HFFc6 (cell line): ENCODE measurements at places on chromosomes 16 and 17. TPM values are rescaled to one million over a fixed set of nuclear protein-coding genes. Genes with fewer than 3 reads are reported as not detected.

Gene FAM171A2
- 1.6 to 2.4 TPM (median 1.8 TPM) in 3 replicates for total RNA-seq

Gene MMP15
- 0.95 to 4.1 TPM (median 3.1 TPM) in 3 replicates for total RNA-seq

Gene LGALS9B
- 0.29 TPM in 1 of 3 replicates, not detected in the others for total RNA-seq

Gene TEX14
- 0.13 TPM in 1 of 3 replicates, not detected in the others for total RNA-seq

Gene ELP5
- total RNA-seq, result 33.4 to 38.2 TPM (median 34.8 TPM) in 3 replicates

Gene ZNF263
- 20.8 to 24.2 TPM (median 23.5 TPM) in 3 replicates for total RNA-seq

Gene SLC5A11
- not detected in 3 replicates for total RNA-seq

Gene TTC19
- 12.2 to 16.4 TPM (median 15.4 TPM) in 3 replicates for total RNA-seq

Gene ZNF48
- 5.8 to 7.4 TPM (median 6.6 TPM) in 3 replicates for total RNA-seq

Gene SMPD3
- total RNA-seq, result 0.06 to 0.34 TPM (median 0.31 TPM) in 3 replicates

Gene PRCD
- total RNA-seq, result not detected in 3 replicates

Gene CDT1
- 11.0 to 26.7 TPM (median 26.0 TPM) in 3 replicates for total RNA-seq

Gene TBX4
- not detected in 2 replicates for total RNA-seq

Gene SMURF2
- total RNA-seq, result 92.4 to 213 TPM (median 139 TPM) in 3 replicates

Gene TEX19
- not detected in 3 replicates for total RNA-seq

Gene NPIPB8
- 0.75 TPM in 1 of 3 replicates, not detected in the others for total RNA-seq

Gene TNS4
- 0.07 to 0.17 TPM in 2 of 3 replicates, not detected in the other for total RNA-seq

- DNase-seq, result no peak
These were observed 37.7 kb downstream of the DNAH2 start for GRCh38 chr17:7755095-7755890.

DNA sequence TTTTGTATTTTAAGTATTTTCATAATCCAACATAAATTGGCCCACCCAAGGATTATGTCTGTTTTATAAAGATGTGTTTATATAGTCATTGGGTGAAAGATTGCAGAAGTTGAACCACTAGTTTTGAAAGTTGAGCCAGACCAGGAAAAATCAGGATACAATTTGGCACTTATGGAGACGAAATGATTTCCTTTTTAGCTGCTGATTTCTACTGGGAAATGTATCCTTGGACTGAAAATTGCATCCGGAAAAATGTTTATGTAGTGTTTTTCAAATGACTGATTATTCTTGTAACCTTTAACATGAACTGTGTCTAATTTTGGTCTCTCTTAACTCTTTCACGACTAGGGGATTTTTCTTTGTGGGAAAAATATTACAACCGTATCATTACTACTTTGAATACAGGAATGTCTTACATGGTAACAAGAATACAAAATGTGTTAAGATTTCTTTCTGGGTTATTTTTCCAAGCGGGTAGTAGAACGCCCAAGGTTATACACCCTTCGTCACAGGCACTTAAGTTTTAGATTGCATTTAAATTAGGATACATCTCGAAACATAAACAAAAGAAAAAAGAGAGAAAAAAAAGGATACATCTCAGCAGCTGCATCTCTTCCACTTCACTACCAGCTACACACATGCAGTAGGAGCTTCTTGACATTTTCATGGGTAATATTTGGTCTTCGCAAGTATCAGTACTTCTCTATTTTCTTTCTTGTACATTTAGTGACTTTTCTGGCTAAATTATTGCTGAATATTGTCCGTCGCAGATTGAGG, 273.0 kb upstream of the TBX2 start:
- DNase-seq, result no peak

GRCh38 chr17:67353929-67354574, 12.3 kb downstream of the PSMD12 start:
- no peak for DNase-seq

- DNase-seq, result peak; percentile 93
These were observed 1.1 kb downstream of the ANKRD11 start for GRCh38 chr16:89489040-89489897.

DNA sequence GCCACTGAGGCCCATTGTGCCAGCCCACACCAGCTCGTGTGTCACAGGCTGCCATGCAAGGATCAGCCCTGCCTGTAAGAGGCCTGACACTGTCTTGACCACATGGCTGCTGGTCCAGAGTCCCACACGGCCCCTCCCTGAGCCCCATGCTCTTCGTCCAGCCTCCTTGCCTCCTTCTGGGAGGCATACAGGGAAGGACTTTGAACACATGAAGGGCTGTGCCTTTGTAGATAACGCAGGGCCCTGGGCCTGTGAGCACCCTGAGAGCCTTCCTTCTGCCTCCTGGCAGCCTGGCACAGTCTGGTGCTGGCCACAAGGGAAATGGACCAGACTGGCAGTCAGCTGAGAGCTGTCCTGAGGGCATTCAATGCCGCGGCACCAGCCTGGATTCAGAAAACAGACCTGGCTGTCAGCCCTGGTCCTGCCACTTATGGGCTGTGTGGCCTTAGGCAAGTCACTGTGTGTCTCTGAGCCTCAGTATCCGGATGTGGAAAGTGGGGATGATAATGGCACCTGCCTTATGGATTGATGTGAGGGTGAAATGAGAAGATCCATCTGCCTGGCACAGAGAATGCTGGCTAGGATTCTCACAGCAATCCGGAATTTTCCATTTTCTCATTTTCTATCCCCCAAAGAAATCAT, 19.2 kb upstream of the SPNS2 start:
- DNase-seq, result no peak

DNA sequence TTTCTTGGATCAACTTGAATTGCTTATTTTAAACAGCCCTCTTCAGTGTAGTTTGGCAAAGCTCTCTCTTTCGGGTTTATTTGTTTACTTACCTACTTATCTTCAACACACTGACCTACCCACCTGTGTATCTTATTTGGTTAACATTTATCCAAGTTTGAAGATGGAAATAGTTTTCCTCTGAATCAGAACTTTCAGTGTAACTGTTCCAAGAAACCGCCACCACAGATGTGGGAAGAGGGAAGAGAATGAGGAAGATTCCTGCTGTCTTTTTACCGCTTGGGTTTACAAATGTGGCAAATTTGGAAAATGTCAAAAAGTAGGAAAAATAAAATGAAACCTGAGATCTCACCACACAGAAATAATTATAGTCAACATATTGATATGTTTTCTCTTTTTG, 115.8 kb downstream of the MSI2 start:
- no peak for DNase-seq

DNA sequence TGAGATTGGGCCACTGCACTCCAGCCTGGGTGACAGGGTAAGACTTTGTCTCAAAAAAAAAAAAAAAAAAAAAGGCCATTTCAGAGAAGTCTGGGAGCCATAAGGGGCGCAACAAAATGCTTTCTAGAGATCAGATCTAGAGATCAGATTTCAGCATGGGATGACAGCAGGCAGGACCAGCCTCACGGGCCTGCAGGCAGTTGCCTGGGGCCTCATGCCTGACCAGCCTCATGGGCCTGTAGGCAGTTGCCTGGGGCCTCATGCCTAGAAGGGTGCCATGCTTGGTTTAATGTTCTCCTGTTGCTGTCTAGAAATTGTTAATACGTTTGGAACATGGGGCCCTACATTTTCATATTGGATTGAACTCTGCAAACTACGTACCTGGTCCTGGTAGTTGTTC, 59.4 kb downstream of the MARF1 start:
- DNase-seq, result no peak

- DNase-seq, result no peak
These were observed 17.7 kb upstream of the MRPL38 start for GRCh38 chr17:75922173-75922961.

- no peak for DNase-seq
These were observed 77.1 kb downstream of the MMD start for GRCh38 chr17:55344514-55344997.

DNA sequence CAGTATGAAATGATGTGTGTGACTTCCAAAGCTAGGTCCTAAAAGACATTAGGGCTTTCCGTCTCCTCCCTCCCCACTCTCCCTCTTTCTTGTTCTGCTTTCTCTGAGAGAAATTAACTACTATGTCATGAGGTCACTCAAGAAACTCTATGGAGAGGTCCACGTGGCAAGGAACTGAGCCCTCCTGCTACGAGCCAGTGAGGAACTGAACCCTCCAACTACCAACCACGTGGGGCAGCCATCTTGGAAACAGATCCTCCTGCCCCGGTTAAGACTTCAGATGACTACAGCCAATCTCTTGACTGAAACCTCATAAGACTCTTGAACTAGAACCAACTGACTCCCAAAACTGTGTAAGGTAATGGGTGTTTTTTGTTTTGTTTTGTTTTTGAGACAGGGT, 4.2 kb upstream of the ALOX15 start:
- DNase-seq, result no peak

DNA sequence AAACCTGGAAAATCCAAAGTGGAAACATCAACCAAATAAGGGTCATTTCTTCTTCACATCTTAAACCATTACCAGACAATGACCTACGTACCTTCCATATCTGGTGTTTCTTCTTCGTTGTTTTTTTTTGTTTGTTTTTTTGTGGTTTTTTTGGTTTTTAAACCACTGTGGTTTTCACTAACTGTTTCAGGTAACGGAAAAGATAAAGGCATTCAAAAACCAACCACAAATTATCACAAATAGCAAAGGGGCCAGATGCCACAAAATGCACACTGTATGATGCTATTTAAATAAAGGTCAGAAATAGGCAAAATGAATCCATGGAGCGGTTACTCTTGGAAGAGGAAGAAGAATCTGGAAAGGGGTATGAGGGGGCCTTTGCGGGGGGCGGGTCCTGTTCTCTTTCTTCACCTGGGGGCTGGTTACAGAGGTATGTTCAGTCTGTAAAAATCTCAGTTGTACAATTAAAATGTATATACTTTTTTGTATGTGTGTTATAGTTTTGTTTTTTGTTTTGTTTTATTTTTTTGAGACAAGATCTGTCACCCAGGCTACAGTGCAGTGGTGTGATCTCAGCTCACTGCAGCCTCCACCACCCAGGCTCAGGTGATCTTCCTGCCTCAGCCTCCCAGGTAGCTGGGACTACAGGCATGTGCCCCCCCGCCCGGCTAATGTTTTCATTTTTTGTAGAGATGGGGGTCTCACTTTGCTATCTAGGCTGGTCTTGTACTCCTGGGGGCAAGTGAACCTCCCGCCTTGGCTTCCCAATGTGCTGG, 29.6 kb downstream of the LITAF start:
- DNase-seq, result no peak

DNA sequence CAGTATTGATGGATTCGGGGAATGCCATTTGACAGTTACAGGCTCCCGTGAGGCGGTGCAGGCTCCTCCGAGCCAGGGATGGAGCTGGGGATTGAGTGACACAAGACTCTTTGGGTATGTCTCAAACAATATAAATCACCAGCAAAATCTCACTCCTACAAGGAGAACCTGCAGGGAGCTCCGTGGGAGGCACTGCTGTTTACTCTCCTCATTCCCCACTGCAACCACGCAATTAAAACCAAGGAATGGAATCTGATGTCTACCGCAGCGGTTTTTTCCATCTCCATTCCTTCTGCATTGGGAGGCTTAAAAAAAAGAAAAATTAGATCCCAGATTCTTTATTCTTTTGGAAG, 157.9 kb downstream of the WWOX start:
- DNase-seq, result no peak

GRCh38 chr17:2705263-2705662, 6.3 kb downstream of the CLUH start:
- DNase-seq, result peak; percentile 48

GRCh38 chr16:14438256-14438655, 191.8 kb downstream of the PARN start:
- no peak for DNase-seq

DNA sequence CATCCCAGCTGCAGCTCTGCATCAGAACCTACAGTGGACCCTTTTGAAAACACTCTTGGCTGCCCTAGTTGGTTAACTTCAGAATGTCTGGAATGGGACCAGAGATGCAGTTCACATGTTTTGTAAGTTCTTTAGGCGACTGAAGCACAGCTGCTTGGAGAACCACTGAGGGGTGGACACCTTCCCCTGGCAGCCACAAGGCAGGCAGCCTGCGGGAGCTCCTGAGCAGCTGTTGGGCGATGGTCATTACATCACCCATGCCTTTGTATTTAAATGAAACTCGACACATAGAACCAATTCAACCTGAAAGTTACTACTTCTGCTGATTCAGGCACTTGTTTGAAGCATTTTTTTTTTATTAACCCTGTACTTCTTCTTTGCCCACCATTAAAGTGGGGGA, 151.5 kb downstream of the LGALS9B start:
- no peak for DNase-seq

DNA sequence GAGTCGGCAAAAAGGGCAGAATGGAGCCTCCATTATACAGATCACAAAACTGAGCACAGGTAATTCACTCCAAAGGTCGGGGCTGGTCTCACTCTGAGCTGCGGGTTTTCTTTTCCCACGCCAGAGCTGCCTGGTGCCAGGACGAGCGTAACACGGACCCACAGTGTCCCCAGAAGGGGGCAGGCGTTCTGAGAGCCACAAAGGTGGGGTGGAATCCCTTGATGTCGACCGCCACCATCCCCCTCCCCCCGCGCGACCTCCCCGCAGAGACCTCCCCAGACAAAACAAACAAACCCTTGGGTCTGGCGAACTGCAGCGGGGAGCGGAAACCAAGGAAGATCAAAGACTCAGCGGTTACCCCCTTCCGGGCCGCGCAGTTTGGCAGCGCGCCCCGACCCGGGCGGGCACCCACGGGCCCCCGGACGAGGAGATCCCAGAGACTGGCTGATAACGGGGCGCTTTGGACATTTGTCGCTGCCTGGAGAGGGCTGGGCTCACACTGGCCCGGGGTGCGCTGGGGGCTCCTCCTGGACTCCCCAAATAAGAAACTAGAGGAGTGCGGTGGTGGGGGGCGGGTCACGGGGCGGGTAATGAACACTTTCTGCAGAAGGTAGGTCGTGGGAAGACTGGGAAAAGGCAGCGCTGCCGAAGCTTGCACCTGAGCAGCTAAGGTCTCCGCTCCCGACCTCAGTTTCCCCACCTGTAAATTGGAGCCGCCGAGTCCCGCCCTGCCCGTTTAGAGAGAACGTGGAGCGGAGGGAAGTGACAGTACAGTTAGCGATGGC, 664 bp upstream of the NKD1 start:
- DNase-seq, result no peak

GRCh38 chr17:50686494-50687199, 21.1 kb downstream of the ANKRD40 start:
- peak; percentile 77 for DNase-seq

DNA sequence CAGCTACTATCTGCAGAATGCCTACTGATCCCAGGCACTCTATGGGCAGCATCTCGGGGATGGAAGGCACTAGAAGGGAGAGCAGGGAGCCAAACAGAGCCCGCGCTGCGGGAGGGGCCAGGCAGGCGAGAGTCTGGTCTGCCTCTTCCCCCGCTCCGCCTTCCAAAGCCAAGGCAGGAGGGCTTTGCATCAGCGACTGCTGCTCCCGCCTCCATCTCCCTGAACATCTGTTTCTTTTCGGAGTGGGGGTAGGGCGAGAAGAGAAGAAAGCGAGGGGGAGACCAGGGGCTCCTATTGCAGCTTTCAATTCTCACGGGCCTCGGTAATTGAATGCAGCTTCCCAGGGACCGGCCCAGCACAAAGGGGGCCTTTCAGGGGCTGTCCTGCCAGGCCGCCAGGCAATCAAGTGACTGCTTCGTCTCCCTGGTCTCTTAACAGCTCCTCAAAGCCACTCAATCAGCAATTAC, 31.4 kb upstream of the CDC42EP4 start:
- no peak for DNase-seq
